ENCODE measurements at places on chromosomes 5 and 9.
A peak's percentile ranks its signal among the peaks of the same experiment; 100 is the strongest.

- DNase-seq = peak; percentile 50
Observed at GRCh38 chr5:68418201-68418600, 202.6 kb downstream of the PIK3R1 start.

- DNase-seq = no peak
Observed at GRCh38 chr5:13629218-13629617, 315.3 kb downstream of the DNAH5 start.

GRCh38 chr9:128762671-128763449, 8.9 kb downstream of the ZER1 start:
- DNase-seq = no peak

DNA sequence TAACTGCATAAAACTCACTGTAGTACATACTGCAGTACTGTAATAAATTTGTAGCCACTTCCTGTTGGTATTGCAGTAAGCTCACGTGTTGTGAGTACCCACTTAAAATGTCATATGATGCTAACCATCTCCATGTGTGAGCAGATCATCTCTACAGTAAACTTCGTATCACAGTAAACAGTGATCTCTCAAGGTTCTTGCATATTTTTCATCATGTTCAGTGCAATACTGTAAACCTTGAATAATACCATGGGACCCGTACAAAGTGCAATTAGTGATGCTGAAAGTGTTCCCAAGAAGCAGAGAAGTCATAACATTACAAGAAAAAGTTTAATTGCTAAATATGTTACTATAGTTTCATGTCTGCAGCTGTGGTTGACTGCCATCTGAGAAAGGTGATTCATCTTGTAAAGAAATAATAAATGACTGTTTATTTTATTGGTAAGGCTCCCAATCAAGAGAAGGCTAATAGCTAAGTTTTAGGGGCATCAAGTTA, 253.8 kb upstream of the POU5F2 start:
- DNase-seq = peak; percentile 30

DNA sequence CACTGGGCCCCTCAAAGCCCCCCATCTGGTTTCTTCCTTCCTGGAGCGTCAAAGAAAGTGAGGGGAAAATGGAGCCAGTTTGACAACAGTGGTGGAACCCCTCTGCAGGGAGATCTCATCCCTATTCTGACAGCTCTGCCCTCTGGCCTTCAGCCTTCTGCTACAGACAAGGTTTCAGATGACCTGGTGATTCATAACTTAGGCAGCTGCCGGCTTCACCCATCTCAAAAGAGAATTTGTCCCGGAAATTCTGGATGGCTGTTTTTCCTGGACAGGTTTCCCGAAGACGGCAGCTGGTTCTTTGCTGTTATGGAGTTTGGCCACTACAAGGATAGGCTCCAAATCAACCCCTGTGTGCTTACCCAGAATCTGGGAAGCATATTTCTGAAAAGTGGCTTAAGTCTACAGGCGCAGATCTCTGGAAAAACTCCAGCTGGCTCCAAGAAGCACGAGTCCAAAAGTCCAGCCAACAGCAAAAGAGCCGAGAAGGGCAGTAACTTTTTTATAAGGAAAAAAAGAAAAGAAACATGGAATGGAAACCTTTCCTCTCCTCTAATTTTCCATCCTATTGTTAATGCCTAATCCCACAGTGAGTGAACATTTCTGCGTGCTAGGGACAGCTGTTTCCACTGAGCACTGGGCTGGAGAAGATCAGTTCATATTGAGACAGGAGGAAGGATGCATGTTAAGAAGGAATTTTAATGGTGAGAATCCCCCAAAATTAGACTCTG, 54.5 kb downstream of the ZNF366 start:
- DNase-seq = peak; percentile 78

- no peak for DNase-seq
Observed at GRCh38 chr9:72013292-72013760, 47.1 kb downstream of the C9orf57 start.

GRCh38 chr9:33677961-33678360, 117.4 kb upstream of the PRSS3 start:
- no peak for DNase-seq

DNA sequence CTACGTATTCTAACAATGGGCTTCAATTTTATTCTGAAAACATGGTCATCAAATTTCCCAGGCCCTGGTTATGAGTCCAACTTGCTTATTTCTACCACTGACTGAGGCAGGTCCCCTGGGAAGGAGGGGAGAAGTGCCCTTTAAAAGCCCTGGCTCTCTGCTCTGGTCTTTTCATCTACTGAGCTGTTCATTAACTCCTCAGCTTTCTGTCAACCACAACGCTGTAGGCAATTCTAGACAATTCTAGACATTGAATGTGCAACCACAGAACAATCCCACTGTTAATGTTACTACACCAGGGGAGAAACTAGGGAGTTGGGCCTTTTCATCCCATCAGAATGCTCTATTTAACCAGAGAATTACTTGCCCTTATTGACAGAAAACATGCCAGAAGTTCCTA, 10.0 kb downstream of the MOCS2 start:
- DNase-seq = peak; percentile 7

DNA sequence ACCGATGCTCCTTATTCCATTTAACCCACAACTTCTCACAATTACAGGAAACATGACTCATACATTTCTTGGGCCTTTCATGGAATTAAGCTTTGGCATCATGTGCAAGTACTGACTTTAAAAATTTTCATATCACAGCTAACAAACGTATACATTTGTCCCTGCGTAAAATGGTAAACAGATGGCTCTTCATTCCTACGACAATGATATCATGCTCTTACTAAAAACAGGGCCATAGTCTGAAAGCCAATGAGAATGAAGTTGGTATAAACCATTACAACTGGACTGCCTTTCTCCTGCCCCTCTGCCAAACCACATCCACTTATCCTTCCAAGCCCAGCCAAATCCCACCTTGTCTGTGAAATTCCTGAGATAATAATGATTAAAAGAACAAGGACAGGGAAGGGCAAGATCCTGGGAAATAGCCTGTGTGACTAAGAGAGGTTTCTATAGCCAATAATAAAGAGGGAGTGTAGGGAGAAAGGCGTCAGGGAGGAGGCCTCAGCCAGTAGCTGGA, 44.9 kb upstream of the ZNF366 start:
- peak; percentile 92 for DNase-seq

DNA sequence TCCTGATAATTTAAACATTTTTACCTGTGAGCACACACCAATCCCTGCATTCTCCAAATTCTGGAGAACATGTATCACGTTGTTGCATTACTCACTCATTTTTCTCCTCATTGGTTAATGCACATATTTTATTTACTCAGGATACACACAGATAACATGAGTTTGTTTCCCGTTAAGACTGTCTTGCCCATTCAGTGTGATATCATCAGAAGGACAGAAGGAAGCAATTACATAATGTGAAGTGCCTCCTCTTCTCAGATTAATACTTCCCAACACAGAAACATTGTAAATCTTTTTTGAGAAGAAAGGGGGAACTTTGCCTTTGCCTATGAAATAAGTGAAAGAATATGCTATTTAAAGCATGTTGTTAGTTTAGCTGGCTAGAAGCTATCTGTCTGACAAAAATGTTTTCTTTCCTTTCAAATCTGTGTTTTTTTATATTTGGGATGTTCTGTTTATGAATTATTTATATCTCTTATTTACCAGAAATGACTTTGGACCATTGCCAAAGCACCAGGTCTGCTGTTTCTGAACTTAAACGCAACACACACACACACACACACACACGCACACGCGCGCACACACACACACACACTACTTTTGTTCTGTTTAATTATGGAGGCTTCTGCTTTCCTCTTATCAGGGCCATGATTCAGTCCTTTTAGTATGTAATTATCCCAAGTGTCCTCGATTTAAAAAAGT, 186.5 kb downstream of the CHSY3 start:
- no peak for DNase-seq

DNA sequence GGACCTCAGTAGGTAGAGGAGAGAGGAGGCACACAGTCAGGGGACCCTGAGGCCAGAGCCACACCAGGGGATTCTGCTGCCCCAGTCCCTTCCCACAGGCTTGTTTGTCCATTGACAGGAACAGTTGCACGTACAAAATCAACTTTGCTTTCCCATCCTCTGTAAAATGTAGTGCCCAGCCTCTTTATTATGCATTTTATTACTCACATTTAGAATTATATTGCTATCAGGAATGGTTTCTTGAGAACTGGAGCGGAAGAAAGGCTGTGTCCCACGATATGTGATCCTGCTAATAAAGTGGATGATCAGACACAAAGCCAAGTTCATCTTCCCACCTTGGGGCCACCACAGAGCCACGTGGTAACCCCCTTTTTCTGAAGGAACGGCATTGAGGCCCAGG, 277.4 kb downstream of the FANCC start:
- DNase-seq = no peak

DNA sequence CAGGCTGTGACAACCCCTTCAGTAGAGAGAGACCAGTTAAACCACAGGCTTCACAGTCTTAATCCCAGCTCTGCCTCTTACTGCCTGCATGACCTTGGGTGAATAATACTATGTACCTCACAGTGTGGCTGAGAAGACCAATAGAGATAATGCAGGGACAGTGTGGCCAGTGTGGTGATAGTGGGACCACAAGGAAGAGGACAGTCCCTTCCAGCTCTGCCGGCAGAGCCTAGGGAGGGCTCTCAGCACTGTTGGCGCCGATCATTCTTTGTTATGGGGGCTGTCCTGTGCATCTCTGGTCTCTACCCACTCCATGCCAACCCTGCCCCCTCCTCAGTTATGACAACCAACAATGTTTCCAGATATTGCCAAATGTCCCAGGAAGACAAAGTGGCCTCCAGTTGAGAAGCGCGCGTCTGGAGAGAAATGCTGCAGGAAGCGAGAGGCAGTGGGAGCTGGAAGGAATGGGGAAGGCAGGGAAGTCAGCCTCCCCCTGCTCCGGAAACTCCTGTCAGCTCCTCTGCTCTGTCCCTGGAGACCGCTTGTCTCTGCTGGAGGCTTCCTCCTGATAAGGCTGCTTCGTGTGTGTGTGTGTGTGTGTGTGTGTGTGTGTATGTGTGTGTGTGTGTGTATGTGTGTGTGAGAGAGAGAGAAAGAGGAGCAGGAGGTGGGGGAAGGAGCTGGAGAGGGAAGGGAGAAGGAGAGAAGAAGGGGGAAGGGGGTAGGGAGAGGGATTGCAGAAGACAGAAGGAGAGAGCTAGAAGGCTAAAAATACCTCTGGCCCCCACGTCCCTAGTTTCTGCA, 31.8 kb upstream of the FABP6 start:
- peak; percentile 80 for DNase-seq

DNA sequence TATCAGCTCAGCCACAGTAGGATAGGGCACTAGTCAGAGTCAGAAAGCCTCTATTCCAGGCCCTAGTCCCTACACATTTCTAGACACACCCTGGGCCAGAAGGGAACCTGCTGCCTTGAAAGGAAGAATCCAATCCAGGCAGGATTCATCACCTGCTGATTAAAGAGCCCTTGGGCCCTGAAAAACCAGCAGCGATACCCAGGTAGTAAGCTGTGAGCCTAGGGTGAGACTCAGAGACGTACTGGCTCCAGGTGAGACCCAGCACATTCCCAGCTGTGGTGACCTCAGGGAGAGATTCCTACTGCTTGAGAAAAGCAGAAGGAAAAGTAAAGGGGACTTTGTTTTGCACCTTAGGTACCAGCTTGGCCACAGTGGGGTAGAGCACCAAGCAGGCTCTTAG, 4.7 kb downstream of the CCIN start:
- no peak for DNase-seq

DNA sequence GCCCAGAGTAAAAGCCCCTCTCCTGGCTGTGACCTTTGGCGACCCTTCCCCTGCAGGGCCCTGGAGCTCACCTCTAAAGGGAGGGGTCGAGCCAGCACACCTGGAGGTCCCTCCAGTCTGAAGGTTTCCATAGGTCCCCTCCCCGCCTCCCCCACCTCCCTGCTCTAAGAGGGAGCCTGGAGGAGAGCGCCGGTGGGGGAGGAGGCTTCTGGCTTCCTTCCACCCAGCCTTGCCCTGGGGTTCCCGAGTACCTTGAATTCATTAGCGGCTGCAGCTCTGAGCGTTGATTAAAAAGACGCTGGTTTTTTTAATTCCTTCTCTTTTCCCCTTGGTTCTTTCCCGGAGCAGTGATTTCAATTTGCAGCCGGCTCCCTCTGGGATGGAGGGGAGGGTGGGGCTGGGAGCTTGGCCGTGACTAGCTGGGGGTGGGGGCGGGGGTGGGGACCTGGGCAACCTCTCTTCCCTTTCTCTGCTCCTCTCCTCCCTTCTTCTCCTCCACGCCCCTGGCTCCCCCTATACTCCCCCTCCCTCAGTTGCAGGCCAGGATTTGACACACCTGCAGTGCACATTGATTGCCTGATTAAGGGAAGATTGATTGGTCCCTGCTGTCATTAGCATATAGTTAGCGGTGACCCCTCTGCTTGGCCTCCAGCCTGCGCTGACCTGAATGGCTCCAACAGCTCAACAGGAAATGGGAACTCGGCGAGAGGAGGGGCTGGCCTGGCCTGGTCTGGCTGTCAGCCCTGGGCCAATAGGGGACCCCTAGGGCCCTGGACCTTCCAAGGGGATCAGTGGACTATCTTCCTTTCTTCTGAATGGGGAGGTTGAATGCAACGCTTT, 67.5 kb upstream of the RAPGEF1 start:
- DNase-seq = no peak

DNA sequence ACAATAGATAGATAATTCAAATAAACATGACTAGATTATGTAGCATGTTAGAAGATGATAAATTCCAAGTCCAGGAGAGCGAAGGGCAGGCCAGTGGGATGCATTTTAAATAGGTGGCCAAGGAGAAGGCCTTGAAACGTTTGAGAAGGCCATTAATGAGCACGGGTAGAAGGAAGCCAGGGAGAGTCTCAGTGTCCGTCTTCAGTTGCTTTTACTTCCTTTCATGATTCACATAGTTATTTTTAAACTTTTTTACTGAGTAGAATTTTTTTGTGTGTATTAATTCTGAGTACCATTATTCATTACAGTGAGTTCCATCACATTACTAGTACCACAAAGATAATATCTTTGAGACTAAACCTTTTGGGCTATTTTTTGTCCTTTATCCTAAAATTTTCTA, 259.2 kb downstream of the ARRDC3 start:
- DNase-seq = no peak

- no peak for DNase-seq
Observed at GRCh38 chr9:28539434-28540070, 966.3 kb upstream of the C9orf72 start.

DNA sequence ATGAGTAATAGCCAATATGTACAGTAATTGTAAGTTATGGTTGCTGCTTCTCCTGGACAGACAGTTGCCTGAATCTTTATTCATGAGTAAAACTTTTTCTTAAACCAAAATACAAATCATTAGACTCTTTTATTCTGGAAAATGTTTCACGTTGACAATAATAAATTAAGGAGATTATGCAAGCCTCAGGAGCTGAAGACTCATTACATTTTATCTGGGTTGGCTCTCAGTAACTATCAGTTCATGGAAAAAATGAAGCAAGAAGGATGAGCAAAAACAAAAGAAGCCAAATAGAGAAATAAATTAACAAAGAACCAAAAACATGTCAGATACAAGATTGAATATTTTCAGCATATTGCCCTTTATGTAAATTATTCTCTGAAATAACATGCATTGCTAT, 88.9 kb upstream of the PRR16 start:
- peak; percentile 69 for DNase-seq

- peak; percentile 45 for DNase-seq
Observed at GRCh38 chr5:89090037-89090436, 207.1 kb upstream of the MEF2C start.

GRCh38 chr5:143241892-143242291, 161.6 kb downstream of the NR3C1 start:
- peak; percentile 64 for DNase-seq
